Amygdala (tissue), 56 donors: ENCODE measurements at places on chromosomes 1 and 21.

- no peak for DNase-seq
Measured at GRCh38 chr1:44964396-44964795, 22.0 kb downstream of the EIF2B3 start.

GRCh38 chr1:210081494-210081893 is 143.5 kb downstream of the SYT14 start:
- DNase-seq, result no peak

DNA sequence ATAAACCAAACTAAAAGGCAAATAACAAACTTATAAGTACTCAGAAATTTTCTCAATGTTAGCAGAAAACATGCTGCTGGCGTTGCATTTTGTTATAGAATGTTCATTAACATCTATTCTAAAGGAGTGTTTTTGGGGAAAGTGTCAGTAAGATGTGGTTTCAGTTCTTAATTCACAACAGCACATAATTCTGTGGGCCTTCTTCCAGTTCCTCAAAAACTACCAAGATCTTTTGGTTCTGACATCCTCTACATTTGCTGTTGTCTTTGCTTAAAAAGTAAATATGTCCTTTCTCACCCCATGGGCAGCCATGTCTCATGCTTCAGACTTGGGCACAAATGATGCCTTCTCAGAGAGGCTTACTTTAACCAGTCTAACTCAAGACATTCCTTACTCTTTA is 152.5 kb downstream of the CDC7 start:
- DNase-seq, result no peak

DNA sequence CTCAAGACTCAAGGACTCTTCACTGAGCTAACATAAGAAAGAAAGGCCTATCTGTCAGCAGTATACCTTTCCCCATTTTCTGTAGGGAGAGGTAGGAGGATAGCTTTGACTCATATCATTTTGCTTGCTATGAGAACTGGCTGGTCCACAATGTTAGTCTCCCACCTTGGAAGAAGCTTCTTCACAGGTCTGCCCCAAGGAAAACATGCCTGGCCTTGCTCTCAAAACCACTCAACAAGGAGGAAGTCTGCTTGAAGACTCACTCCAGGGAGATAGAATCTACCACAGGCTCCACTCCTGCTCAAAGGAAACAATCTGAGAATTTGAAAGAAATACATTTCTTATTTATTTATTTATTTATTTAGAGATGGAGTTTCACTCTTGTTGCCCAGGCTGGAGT is 29.5 kb upstream of the LAMC1 start:
- DNase-seq, result no peak

GRCh38 chr1:168991667-168992475 is 114.6 kb upstream of the ATP1B1 start:
- DNase-seq, result no peak
